ENCODE measurements at places on chromosomes 7 and 10. TPM values are rescaled to one million over a fixed set of nuclear protein-coding genes. Genes with fewer than 3 reads are reported as not detected.

DNA sequence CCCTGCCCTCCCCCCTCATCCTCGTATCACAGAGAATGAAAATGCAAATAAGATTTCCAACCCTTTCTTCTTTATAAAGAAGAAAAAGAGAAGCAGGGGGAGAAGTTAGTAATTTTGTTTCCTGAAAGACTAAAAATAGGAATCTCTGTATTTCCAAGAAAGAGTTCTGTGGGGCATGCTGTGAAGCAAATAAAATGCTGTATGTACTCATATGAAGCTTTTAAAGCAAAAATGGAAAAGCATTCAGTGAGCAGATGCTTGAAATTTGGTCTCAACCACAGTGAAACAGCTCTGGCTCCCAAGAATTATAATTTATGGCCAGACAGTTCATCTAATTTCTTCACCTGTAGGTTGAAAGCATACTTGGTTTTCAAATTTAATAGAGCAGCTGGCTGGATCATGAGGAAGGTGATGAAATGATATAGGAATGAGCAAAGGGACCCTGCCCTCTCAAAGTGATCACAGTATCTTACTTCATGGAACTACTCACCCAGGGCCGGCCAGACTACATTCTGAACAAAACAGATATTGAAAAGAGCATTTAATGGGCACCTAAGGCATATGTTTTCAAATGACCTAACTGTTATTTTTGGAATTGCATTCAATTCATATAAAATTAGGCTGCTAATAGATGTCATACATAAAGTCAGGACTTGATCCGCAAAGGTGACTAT, 31.4 kb downstream of the SVIL start:
- no peak for DNase-seq

DNA sequence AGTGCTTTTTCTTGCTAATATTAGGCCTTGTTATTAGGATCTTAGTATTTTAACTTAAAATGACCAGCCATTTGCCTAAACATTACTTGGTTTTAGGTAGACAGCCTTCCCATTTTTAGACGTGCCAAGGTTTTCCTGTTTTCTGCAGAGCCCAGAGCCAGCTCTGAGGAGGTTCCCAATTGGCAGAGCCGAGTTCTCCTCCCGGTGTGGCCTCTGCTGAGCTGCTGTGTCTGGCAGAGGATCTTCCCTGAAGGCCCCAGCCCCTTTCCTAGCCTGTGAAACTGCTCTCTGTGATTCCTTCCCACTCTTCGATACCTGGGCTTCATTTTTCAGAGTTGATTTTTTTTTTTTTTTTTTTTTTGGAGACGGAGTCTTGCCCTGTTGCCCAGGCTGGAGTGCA, 91.4 kb downstream of the EEPD1 start:
- DNase-seq, result no peak

- DNase-seq, result peak; percentile 65
Observed at GRCh38 chr10:24912215-24912614, 40.2 kb downstream of the PRTFDC1 start.

GRCh38 chr10:75586814-75587213, 155.4 kb downstream of the LRMDA start:
- DNase-seq, result no peak

GRCh38 chr7:101615446-101615845, 13.7 kb downstream of the MYL10 start:
- no peak for DNase-seq

DNA sequence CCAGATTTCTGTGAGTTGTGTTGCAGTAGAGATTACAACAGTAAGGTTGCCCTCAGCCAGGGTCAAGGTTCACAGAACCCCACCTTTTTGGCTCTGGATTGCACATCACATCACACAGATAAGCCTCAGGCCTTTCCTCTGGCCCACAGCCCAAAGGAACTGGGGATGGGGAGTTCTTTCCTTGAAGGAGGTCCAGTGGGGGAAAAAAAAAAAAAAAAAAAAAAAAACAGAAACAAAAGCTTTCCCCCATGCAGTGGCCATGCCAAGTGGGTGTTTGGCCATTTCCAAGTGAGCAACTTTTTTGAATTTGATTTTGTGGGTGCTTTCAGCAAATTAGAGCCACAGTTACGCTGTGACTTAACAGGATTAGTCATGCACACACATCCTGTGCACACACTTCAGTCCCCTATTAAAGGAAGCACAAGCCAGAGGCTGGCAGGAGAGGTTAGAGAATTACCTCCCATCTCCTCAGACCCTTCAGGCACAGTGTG, 79.3 kb upstream of the NANOS1 start:
- no peak for DNase-seq

DNA sequence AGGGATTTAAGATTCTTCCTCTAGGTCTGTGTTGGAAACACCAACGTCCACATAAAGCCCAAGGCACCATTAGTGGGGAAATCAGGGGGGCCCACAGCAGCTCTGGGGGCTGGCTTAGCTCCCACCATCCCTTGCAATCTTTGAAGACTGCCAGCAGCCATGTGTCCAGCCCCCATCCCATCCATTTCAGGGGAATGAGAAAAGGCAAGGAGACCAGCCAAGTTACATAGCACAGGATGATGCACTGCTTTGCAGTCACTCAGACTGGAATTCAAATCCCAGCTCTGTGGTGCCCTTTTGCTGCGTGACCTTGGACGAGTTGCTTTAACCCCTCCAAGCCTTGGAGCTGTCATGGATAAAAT, 108.9 kb upstream of the ZMIZ1 start:
- no peak for DNase-seq

- no peak for DNase-seq
Observed at GRCh38 chr10:31005895-31006294, 25.8 kb downstream of the ZNF438 start.

DNA sequence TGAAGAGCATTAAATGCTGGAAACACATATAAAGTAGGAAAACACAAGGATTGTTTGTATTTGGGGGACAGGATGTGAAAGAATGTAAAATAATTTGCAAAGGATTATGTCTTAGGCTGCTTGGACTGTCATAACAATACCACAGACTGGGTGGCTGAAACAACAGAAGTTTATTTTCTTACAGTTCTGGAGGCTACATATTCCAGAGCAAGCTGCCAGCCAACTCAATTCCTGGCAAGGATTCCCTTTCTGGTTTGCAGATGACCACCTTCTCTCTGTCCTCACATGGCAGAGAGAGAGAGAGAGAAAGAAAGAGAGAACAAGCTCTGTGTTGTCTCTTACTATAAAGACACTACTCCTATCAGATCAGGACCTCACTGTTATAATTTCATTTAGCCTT, 8.8 kb upstream of the LAMB4 start:
- DNase-seq, result no peak

DNA sequence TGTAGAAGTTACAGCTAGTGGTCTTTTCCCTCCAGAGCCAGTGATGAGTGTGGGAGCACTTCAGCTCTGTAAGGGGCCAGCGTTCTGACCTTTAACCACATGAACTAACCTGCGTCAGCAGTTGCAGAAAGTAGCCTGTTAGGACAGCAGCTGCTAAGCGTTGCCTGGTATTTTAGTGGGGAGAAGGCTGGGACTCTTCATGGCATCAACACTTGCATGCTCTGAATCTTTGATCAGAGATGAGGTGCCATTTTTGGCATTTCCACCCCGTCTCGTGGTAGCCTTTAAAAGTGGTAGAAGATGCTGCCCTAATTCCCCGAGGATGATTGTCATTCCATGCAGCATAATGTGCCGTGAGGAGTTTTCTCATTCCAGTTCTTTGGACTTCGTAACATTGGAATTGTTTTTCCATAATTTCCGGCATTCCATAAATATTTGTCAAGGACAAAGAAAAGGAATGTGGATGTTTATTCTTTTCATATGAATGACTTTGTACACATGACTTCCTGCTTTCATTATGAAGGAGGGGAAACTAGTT, 92.2 kb downstream of the AVL9 start:
- DNase-seq, result no peak

DNA sequence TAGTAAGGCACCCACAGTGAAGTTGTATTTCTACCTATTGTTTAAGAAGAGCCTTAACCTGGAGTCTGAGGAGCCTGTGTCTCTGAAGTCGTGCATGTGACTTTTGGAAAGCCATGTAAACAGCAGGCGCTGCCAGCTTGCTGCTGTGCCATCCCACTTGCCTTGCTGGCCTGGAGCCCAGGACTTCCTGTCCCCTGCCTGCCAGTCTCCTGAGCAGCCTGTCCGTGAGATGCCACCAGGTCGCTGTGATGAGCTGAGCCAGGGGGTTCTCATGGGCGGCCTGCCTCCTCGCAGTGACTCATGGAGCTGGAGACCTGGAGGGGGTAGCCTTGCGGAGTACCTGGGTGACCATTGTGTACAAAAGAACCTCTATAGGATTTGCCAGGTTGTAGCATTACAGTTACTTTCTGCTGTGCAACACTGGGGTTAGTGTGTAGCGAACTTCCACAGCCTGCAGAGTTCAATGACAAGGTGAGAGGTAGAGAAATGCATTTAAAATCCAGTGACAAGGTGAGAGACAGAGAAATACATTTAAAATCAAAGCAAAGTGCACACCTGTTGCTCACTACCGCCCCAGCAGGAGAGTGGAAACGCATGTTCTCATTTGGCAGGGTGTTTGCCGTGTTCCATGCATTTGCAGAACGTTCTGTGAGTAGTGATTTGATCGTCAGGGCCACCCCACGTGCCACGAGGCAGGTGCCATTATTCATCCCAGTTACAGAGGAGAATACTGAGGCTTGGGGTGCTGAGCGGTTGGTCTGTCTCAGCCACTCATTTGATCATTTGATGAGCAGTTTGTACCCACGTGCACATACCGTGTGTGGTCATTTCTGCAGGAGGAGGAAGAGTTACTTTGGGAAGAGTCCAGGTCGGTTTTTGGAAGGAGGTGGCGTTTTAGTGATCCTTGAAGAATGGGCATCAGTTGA, 36.6 kb upstream of the BHLHA15 start:
- DNase-seq, result no peak

DNA sequence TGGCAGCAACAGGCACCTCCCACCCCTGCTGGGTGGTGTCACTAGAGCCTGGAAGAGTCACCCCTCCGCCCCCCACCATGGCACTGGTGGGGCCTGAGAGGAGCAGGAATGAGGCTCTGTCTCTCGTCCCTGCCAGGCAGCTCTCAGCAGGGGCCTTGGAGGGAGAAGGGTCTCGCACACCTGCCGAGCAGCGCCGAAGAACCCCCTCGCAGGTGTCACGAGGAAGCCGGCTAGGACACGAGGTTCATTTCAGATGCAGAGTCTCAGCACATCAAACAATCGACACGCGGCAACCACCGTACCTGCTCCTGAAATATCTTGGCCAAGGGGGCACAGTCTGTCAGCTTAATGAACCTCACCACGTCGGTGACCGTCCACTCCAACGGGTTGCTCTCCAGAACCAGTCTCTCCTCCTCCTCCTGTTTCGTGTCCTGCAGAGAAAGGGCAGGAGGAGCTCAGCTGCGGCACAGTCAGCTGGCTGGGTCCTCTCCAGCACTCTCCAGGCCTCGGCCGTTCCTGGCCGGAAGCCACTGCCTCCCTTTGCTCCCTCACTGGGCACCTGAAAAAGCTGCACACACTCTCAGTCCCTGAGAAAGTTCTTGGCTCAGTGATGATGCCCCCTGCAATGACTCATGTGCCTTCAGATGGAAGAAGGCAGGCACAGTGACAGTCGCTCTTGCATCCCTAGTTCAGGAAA, 240.1 kb downstream of the SFMBT2 start:
- DNase-seq, result no peak

DNA sequence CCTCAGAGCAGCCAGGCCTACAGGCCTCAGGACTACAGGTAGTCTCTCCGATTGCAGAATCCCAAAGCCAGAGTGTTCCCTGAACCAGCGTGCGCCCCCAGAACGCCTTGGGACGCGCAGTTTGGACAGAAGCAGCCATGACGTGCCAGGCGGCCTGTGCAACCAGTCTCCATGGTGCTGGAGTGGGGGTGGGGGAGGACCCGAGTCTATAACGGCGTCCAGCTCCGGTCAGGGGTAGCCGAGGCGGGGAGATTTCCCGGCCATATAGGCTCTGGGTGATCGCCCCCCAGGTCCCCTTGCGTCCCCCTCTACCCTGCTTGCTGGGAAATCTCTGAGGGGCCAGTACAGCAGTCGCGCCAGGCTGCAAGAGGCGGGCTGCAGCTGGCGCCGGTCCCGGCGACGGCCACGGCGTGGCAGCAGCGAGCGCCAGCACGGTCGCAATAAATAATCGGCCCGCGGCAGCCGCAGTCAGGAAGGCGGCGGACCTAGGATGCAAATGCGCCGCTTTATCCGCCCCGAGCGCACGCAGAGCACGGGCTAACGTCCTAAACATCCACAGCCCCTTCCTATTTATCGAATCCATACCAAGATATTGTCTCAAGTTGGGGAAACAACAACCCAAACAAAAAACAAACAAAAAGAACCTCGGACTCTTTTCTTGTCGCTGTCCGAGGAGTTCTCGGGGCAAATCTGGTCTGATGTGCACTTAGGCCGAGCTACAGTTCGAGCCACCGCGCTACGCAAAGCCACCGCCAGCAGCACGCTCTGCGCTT, 1.6 kb downstream of the HOXA3 start:
- DNase-seq, result peak; percentile 86

DNA sequence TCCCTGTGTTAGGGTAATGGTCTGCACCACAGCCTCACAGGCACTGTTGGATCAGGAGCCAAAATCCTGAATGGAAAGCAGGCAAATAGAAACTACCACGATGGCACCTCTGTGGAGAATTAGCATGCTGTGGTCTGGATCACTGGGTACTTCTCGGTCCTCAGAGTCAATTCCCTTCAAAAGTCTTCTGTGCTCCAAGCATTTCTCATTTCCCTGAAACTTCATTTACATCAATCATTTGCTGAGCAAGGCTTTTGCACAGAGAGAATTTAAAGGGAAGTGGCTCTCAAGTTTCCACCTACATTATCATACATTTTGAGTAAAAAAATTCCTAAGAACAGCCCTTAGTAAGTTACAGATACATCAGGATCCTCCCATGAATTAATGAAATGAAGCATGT, 293.9 kb upstream of the NPSR1 start:
- DNase-seq, result no peak

- no peak for DNase-seq
Observed at GRCh38 chr10:130357226-130357625, 221.0 kb downstream of the GLRX3 start.

- DNase-seq, result no peak
Observed at GRCh38 chr7:158796667-158797066, 32.6 kb downstream of the ESYT2 start.

DNA sequence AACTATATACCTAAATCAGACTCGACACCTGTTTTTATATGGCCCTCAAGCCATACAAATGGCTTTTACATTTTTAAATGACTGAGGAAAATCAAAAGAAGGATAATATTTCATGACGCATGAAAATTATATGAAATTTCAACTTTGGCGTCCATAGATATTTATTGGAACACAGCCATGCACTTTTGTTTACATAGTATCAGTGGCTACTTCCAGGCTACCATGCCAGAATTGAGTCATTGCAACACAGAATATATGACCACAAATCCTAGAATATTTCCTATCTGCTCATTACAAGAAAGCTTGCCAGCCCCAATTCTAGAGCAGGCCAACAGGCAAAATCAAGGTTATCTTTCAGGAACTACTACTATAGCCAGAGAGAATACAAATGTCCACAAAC, 29.3 kb downstream of the AFAP1L2 start:
- DNase-seq, result no peak

FIGNL1 gene
- 9.1 TPM for polyA plus RNA-seq

CARD11 gene
- polyA plus RNA-seq, result 14.6 TPM

VAX1 gene
- polyA plus RNA-seq, result 0.15 TPM

ICA1 gene
- polyA plus RNA-seq, result 1.4 TPM

CHAT gene
- polyA plus RNA-seq, result not detected

C10orf143 gene
- polyA plus RNA-seq, result 2.4 TPM

ACTR3C gene
- 1.1 TPM for polyA plus RNA-seq

IMMP2L gene
- polyA plus RNA-seq, result 11.2 TPM

TMEM243 gene
- polyA plus RNA-seq, result 22.5 TPM

ITIH5 gene
- not detected for polyA plus RNA-seq

PPIF gene
- polyA plus RNA-seq, result 97.0 TPM

PTF1A gene
- polyA plus RNA-seq, result not detected

GARIN1A gene
- polyA plus RNA-seq, result 0.07 TPM

HECTD2 gene
- polyA plus RNA-seq, result 0.85 TPM

All from foreskin keratinocyte (primary cell).